Left forelimb (tissue), 1 donor: ENCODE measurements at places on chromosomes 5 and 9.

- DNase-seq = no peak
These were observed 140.7 kb downstream of the ADAMTSL1 start for GRCh38 chr9:18614651-18615050.

- no peak for DNase-seq
These were observed 158.1 kb upstream of the TARS1 start for GRCh38 chr5:33282696-33283095.

GRCh38 chr9:89706086-89706485 is 101.3 kb downstream of the GADD45G start:
- no peak for DNase-seq

DNA sequence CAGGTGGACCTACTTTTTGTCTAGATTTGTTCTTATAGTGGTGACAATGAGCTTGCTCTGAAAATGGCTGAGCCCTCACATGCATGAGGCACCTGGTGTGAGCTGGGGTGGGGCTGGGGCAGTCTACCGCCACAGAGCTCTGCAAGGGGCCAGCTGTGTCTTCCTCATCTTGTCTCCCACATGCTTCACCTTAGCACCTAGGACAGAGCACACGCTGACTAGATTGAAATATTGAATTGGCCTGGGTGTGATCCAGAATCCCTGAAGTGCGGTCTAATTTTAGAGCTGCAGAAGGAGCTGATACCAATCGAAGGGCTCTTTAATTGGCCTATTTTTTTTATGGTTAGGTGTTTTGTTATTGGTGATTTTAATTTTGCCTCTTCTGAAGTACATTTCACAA is 126.1 kb upstream of the NFIB start:
- no peak for DNase-seq

DNA sequence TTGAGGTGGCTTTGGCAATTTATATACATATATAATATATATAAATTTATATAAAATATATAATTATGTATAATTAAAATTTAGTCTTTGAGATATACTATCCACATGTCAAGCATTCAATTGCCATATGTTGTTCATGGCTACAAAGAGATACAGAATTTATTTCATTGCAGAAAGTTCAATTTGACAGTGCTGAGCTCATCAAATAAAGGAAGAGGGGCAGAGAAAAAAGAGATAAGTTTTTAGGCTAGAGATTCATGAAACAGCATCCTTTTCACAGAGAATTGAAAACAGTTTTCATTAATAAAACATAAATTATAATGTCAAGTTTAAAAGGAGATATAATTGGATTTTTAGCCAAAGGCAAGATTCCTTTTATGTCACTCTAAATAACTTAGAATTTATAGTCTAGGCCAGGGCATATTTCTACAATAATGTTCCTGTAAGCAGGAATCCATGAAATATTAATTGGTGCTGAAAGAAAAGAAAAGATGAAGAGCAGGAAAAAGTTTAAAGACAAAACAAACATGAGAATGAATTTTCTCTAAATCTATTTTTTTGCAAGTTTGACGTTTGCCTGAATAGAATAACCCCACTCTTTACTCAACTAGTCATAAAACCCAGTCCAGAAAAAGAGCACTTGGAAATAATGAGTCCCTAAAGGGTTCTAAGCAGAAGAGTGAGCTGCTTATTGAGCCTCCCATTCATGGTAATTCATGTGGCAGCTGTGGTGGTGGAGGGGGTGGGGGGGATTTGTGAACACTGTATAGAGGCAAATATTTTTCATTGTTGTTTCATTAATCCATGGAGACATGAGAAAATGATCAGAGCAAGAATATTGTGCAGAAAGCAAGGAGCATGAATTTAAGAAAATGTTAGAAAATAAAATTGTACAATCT is 1279.5 kb downstream of the CDH12 start:
- no peak for DNase-seq

DNA sequence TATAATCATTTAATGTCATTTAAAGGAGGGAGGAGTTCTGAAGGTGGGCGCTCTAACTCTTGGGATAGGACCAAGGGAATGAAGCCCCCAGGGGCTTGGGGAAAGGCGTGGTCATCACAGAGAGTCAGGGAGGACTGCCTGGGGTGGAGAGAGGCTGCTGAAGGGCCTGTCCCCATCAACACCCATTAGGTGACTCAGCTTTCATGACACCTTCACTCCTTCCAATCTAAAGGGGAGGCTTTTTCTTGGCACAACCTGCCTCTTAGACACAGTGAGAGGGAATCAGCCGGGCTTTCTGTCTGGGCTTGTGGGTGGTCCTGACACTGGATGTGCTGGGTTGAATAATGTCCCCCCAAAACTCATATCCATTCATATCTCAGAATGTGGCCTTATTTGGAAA is 31.4 kb upstream of the ANKRD33B start:
- no peak for DNase-seq

GRCh38 chr9:98862936-98863335 is 55.5 kb downstream of the GALNT12 start:
- DNase-seq = no peak

DNA sequence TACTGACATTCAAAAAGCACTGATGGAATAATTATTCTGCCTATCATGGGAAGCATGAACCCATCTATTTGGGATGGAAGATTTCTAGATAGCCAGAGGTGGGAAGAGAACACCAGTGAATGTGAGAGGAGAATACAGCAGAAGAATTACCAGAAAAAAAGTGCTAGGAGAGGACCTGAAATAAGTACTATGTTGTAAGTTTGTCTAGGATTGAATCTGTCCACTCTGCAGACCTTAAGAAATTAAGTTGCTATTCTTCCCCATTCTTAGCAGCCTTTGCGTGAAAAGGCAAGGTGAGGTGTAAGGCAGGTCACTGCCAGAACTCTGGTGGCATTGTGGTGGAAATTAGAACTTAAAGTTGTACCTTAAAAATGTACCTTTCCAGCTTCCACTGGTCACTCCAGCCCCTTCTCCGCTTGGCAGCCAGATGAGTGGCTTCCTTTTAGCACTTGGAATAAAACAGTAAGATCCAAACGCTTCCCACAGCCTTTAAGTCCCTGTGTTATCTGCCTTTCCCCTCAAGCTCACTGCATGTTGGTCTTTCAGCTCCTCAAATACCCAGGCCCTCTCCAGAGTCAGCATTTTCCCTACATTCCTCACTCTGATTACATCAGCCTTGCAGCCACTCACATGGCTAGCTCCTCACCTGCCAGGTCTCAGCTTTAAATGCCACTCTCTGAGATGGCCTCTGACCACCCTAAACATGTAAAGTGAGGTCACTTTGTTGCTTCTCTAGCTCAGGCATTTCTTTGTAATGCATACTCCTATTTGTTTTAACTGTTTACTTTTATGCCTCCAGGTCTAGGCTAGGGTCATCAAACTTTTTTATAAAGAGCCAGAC is 253.0 kb downstream of the EPB41L4A start:
- DNase-seq = no peak

GRCh38 chr9:126327714-126328185 is 1.1 kb downstream of the MVB12B start:
- DNase-seq = no peak
